Stimulated activated CD4-positive, alpha-beta T cell treated with anti-CD3 and anti-CD28 coated beads, TNF-alpha, amount 100 ng/mL, for 24 hours (primary cell): ENCODE measurements at places on chromosomes 1 and 21.

GRCh38 chr1:30988045-30988444 is 77.5 kb downstream of the PUM1 start:
- no peak for DNase-seq

GRCh38 chr1:76054359-76054758 is 20.2 kb upstream of the ST6GALNAC3 start:
- no peak for DNase-seq

DNA sequence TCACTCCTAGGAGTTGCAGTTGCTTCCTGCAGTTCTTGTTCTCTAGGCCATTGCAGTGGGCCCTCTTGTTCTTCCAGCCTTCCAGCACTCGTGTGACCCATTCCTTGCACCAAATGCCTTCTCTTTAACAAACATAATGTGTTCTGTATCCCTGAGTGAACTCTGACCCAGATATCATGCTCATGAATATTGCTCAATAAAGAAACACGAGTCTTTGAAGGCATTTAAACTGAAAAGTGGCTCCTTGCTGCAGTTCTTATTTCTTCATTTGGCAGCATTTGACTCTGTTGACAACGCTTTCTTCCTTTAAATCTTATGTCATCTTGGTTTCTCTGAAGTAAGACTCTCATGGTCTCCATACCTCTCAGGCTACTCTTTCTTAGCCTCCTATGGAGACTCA is 100.7 kb upstream of the PDE4B start:
- DNase-seq = no peak

DNA sequence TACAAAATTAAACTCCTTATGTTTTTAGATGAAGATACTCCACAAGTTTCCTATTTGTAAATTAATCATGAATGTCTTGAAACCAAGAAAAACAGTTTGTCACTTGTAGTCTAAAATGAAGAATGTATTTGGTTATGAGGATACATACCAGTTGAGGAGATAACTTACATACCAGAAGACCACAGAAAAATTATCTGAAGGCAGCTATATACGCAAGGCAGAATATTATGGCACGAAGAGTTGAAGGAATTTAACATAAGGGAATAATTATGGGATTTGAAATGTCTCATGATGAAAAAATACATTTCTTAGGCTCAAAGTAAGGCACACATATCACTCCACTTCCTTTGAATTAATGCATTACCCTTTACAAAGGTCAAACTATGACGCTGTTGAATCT is 73.3 kb downstream of the IFI44 start:
- DNase-seq = no peak

- no peak for DNase-seq
Measured at GRCh38 chr1:192489748-192490147, 85.8 kb upstream of the RGS1 start.

DNA sequence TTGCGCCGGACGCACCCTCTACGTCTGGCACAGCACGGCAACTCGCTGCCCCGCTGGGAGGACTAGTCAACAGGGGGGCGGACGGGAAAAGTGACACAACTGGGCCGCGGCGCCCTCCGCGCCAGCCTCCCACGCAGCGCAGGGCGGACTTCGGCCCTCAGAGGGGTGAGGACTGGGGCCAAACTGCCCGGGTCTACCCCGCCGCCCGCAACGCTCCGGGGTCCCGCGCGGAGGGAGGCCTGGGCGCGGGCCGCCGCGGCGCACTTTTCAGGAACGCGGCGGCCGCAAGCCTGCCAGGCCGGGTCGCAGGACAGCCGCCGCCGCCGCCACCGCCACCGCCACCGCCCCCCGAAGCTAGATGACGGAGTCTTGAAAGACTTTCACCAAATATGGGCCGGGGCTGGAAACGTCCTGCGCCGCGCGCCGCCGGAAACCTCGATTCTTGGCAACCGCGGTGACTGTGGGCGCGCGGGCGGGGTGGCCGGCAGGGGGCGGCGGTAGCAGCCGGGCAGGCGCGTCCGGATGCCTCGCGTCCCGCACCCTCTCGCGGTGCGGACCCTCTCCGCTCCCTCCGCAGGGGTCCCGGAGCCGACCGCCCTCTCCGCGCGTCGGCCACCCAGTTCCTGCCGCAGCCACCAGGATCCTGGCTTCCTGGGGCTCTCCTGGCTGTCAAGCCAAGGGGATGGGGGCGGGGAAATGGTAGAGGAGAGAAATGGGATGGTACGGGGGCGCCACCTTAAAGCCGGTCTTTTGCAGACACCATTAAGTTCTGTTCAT is 3.7 kb upstream of the CCN1 start:
- peak; percentile 61 for DNase-seq

DNA sequence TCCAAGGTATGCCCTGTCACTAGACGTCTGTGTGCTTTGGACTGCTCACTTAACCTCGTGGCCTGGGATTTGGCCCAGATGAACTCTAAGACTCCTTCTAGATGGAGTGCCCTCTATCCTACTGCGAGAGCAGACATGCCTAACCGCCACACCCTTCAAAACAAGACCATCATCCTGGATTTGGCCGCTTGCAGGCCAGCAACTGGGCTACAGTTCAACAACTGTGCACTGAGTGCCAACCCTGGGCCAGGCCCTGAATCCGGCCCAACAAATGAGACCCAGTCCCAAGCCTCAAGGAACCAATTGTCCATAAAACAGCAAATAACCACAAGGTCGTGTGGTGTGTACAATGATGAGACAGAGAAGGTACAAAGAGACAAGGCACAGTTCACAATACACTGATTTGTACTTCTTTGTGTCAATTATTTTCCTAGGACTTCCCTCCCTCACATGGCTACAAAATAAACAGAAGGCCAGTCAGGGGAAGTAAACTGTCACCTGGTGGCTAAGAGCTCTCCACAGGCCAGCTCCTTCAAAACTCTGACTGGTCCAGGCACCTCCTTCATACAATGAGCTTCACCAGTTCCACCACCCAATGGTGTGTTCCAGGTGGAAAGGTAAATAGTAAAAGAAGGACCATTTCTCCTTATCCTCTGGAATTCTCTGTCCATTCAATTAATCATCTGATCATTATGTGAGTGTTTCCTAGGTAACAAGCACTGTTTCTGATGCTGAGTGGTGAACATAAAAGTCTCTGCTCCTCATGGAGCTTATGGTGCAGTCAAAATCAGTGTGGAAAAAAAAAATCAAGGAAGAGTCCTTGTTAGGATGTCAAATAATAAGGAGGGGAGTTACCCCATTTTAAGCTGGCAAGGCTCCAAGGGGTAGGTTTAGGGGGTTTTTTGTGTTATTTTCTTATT is 60.4 kb downstream of the CAPZB start:
- DNase-seq = no peak

- DNase-seq = no peak
Measured at GRCh38 chr21:44696572-44696971, 400 bp upstream of the KRTAP10-12 start.

DNA sequence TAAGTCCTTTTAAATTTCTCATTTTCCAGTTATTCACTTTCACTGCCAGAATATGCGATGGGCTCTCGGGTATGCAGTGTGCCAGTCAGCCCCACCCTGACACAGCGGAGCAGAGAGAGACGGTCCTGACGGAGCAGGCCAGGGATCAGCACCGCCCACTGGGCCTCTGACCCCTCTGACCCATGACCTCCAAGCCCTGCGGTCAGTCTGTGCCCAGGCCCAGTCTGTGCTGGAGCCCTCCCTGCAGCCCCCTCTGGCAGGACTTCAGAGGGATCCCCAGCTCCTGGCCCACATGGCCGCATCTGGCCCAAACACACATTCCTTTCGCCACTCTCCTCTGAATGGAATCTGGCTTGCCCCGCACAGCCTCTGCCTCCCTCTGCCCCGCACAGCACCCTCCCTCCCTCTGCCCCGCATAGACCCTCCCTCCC is 43.4 kb upstream of the COL6A2 start:
- no peak for DNase-seq

DNA sequence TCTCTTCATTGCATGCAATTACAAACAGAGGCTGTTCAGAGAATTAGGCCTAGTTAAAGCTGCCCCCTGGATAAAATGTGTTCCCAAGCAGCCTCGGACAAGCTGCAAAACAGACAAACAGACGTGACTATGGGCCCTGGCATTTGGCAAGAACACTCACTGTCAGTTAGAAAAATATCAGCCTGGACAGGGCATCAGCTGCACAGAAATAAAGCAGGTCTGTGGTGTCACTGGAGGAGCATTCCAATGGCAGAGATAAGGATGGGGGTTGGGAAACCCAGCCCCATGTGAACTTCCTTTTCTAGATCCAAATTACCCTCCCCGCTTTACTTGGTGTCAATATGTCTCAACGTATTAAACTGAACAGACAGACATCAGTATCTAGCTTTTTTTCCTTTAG is 177.1 kb downstream of the GPATCH2 start:
- no peak for DNase-seq

DNA sequence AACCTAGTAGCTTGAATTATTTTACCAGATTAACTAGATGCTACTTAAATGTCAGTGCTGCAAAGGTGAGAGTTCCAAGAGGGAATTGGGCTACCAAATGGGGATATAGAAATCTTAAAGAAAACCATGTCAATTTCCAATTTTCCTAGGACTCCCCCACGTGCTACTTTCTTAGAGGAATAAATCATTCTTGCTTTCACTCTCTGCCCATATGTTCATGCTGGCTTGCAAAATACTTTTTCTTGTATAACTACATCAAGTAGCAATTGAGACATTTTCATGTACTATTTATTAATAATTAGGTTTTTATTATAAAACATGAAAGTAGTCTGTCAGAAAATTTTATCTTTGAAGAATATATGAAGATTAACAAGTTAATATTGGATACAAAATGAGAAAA is 11.8 kb downstream of the KCNK2 start:
- DNase-seq = no peak

DNA sequence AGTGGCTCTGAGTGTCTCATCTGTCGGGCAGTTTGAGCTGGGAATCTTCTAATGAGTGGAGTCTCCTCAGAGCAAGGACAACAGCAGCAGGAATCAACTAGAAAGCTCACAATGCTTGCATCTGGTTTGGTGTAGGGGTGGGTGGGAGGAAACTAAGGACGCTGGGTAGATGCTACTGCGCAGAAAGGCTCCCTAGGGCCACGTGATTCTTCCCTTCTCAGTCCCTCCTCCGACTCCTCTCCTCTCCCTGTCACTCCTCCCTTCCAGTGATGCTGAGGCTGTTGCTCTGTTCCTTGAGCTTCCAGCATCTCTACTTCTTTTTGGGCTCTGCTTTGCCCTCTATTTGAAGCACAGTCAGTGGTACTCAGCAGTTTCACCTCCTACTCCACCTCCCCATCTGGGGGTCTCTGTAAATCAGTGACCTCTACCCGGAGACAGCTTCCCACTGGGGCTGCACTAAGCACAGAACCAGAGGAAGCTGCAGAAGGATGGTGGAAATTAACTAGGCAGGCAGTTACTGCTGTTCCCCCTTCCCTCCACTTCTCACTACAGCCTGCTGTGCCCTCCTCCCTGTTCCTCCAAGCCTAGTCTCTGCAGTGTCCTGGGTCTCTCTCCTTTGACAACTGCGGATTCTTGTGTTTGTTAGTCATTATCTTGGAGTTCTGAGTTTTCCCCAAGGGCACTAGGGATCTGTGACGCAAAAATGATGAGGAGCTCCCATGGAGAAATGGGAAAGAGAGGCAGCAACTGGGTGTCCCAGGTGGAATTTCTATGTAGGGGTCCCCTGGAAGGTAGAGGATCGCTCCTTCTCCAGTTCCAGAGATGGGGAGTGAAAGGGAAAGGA is 5.8 kb downstream of the LINGO4 start:
- no peak for DNase-seq

DNA sequence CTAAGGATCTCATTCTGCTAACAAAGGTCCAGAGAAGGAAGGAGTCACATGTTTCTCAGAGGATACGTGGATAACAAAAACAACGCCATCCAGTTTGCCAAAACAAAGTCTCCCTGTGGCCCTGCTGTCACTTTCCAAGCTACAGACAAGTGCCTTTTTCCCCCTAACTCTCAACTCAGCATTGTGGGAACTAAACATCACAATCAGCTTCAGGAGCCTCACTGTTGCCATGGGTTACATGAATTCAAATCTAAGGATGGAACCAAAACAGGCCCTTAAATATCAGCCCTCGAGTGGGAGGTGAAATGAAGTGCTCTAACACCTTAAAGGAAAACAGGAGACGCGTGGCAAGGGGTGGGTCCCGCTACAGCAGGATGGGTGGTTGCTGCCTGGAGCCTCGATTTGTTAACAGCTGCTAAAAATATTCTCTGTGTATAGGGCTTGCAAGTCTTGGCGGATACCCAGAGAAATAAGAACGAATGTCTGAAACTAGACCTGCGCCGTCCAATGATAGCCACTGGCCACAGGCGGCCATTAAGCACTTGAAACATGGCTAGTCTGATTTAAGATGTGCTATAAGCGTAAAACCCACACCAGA is 66.4 kb upstream of the SOD1 start:
- no peak for DNase-seq

DNA sequence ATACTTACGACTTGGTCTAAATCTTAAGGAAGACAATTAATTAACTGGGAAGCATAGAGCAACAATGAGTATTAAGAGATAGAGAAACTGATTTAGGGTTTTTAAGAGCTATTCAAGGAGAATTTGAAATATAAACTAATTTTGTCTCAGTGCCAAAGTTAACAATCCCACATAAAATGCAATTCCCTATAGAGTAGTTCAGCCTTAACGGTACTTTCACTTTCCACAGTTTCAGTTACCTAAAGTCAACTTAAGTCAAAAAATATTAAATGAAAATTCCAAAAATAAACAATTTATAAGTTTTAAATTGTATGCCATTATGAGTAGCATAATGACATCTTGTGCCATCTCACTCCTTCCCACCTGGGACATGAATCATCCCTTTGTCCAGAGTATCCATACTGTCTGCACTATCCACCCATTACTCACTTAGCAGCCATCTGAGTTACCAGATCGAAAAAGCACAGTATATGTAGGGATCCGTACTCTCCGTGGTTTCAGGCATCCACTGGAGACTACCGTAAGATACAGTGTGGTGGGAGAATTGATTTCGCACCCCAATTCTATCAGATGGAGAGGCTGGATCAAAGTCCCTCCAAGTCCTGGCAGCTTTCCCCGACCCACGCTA is 4.8 kb upstream of the SARS1 start:
- DNase-seq = no peak

DNA sequence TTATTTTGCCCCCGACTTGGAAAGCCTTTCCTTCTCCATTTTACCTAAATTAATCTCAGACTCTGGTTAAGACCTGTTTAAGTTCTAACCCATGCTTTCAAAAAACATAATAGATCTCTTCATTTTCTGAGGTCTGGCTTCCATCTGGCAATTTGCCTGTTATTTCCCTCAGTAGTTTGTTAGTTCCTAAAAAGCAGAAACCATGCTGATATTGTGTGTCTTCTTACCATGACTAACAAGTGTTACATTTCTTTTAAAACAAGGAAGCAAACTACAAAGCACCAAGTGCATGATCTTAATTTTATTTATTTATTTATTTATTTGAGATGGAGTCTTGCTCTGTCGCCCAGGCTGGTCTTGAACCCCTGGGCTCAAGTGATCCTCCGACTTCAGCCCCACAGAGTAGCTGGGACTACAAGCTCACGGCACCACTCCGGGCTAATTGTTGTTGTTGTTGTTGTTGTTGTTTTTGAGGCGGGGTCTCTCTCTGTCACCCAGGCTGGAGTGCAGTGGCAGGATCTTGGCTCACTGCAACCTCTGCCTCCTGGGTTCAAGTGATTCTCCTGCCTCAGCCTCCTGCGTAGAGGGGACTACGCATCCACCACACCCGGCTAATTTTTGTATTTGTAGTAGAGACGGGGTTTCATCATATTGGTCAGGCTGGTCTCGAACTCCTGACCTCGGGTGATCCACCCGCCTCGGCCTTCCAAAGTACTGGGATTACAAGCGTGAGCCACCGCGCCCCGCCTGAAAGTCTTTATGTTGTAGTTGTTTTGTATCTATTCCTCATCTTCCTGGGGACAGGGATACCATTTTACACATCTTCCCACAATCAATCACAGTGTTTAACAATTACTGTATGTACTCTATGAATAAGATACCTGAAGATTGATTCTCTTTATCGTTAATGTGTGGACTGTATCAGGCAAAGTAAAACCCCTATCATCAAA is 1.3 kb upstream of the PATJ start:
- DNase-seq = no peak
